ENCODE measurements at places on chromosomes 2 and 18.

GRCh38 chr2:197926673-197927072 is 122.3 kb downstream of the PLCL1 start:
- DNase-seq = no peak

DNA sequence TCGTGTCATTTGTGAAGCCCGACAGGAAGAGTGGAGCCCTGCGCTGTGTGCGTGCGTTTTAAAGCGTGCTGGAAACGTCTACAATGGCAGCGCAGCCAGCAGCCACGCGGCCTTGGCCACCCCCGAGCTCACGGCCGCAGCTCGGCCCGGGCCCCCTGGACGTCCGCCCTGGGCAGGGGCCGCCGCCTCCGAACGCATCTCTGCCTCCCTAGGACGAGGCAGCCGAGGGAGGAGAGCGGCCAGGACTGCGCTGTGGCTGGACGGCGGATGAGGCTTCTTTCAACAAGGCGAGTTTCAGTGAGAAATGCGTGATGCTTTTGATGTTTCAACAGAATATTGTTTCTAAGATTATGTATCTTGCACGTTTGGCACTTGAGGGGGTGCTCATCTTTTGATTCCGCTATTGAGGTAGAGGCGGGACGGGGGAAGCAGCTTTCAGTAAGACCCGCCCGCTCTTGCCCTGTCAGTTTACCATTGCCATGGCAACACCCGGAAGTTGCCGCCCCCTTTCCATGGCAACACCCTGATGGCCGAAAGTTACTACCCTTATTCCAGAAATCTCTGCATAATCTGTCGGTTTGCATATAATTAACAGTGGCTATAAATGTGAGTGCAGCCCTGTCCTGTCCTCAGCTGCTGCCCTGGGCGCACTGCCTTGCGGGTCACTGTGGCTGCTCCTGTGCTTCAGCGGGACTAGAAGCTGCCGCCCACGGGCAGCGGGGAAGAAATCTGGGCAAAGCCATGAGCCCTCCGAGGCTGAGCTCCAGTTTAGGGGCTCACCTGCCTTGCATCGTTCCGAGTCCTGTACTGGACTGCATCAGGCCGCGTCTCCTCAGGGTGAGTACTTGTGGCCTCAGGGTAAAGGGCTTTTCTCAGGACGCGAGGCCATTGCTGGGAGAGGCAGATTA is 38.6 kb downstream of the ADNP2 start:
- peak; percentile 46 for DNase-seq

DNA sequence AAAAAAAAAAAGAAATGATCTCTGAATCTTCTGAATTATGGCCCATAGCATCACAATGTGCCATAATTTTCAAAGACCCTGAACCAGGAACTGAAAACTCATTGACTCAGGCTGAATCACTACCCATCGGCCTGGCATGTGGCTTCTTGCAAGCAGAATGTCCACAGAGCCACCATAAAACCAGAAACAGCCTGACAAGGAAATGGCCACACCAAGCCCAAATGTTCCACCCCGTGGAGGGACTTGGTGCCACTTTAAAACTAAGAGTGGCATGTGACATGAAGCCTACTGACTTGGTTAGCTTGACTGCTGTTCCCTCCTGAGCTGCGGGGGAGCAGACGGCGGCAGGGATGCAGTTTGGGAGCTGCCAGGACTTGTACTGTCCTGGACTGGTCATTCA is 71.2 kb upstream of the RBM44 start:
- no peak for DNase-seq

DNA sequence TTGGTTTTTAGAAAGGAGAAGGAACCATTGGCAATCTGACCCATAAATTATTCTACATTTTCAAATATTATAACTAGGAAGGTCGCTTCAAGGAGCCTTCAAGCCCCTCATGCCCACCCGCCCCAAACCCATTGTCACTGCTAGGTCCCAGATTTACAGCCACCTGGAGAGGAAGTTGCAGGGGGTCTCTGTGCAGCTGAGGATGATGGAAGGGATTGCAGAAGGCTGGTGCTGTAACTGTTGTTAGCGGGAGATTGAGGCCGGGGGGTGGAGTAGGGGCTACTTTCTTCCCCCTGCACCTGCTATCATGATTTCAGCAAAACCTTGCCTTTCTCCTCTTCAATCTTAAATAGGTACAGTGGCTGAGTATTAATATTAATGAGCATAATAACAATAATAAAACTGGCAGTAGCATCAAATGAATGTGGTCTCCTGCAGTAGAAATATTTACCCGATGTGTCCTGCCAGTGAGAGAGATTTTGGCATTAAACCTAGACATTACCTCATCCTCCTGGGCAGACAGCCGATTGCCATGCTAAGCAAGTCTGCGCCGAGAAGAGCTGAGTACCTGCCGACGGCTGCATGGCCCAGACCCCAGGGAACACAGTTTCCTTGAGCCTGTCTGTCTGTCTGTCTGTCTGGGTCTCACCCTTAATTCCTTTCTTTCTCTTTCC is 225.4 kb downstream of the FAM210A start:
- DNase-seq = no peak

DNA sequence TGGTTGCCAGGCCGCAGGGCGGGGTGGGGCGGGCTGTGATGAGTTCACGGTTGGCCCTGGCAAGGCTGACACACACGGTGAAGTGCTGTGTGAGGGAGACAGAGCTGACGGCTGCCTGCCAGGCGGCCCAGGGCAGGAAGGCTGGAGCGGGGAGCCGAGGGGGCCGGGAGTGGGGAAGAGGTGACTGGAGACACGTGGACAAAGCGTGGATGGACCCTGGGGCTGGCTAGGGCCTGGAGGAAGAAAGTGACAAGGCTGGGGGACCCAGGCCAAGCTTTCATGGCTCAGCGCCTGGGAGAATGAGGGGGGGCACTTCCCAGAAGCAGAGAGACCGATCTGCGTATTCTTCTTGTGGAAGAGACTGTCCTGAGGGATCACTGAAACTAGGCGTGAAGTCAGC is 123.2 kb downstream of the DYSF start:
- no peak for DNase-seq

DNA sequence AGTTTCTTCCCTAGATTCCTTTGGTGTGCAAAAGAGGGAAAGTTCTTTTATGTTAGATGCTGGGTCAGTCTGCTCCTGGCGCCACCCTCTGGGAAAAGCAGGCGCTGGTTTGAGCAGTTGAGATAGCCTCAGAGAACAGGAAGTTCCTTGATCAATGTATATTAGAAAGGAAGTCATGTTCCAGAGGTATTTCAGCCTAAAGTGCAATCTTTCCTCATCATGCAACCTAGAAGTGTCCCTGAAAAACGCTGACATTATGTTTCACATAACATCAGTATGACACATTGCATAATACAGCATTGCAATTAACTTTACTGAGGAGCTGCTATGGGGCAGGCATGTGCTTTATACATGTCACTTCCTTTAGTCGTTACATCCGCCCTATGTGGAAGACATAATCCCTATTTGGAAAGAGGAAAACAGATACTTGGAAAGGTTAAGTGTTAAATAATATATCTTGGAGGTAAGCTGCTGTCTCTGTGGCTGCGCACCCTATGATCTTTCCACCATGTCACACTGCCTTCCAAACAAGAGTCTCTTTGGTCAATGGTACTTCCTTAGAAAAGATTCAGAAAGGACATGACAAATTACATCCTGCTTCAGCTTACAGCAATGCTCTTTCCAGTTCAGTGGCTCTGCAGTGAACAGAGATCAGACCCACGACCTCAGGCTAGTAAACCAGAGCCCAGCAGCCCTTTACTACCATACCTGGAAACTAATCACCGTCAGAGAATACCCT is 369.7 kb downstream of the RAD51AP2 start:
- DNase-seq = peak; percentile 2

GRCh38 chr2:98518101-98518500 is 73.4 kb downstream of the INPP4A start:
- no peak for DNase-seq

GRCh38 chr2:26735883-26736588 is 28.0 kb upstream of the SLC35F6 start:
- DNase-seq = no peak

GRCh38 chr2:25397777-25398176 is 56.1 kb upstream of the DNMT3A start:
- DNase-seq = no peak

DNA sequence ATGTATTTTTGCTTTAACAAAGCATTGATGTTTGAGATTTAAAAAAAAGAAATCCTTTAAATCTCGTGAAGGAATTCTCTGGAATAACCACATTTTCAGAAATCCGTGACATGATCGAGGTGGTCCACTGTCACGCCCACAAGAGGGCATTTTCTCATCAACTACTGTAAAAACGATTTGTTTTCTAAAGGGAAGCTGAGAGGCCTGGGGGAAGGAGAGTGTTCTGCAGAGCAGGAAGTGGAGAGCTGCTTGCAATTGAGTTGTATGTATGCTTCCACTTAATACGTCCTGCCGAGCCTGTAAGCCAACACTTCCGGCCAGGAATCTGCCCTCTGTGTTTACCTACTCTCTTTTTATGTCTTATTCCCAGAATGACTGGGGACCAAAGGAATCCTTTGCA is 19.4 kb downstream of the KLHL29 start:
- DNase-seq = peak; percentile 61

- no peak for DNase-seq
These were observed 73.9 kb upstream of the MC2R start for GRCh38 chr18:13989199-13989598.

GRCh38 chr18:2956056-2956455 is 56.9 kb downstream of the LPIN2 start:
- DNase-seq = no peak

GRCh38 chr2:136128905-136129304 is 11.0 kb upstream of the CXCR4 start:
- DNase-seq = no peak

DNA sequence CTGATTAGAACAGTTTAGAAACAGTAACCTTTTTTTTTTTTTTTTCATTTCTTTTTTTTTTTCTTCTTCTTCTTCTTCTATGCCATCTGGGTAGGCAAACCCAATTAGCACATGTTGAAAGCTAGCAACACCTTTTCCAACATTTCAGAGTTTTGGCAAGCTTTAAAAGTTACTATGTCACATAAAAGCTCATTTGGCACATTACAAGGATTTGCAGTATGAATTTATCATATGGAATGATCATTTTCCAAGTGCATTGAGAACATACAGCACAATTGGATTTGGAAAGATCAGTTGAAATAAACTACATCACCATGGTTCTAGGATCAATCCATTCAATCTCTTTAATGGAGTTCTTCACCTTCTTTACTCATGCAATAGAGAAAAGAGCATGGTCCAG is 847.0 kb downstream of the LRRTM4 start:
- no peak for DNase-seq

GRCh38 chr18:31112804-31113203 is 10.6 kb upstream of the DSC2 start:
- no peak for DNase-seq

DNA sequence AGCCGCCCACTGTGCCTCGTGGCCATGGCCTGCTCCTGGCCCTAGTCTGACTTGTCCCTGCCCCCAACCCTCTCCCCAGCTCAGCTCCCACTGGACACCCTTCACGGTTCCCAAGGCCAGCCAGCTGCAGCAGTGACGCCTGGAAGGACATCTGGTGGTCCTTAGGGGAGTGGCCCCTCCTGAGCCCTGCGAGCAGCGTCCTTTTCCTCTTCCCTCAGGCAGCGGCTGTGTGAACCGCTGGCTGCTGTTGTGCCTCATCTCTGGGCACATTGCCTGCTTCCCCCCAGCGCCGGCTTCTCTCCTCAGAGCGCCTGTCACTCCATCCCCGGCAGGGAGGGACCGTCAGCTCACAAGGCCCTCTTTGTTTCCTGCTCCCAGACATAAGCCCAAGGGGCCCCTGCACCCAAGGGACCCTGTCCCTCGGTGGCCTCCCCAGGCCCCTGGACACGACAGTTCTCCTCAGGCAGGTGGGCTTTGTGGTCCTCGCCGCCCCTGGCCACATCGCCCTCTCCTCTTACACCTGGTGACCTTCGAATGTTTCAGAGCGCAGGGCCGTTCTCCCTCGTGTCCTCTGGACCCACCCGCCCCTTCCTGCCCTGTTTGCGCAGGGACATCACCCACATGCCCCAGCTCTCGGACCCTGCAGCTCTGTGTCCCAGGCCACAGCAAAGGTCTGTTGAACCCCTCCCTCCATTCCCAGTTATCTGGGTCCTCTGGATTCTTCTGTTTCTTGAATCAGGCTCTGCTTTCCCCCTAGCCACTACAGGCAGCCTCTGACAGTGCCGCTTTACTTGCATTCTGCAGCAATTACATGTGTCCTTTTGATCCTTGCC is 35.8 kb downstream of the ANO7 start:
- no peak for DNase-seq

- DNase-seq = no peak
These were observed 209.8 kb upstream of the CTAGE1 start for GRCh38 chr18:22627506-22627905.

GRCh38 chr2:69741575-69742321 is at the start of gene ANXA4:
Gene ANXA4 (plus strand): TSS chr2:69742134. CDS start chr2:69781566, 39,432 bp downstream.
- DNase-seq = peak; percentile 19

DNA sequence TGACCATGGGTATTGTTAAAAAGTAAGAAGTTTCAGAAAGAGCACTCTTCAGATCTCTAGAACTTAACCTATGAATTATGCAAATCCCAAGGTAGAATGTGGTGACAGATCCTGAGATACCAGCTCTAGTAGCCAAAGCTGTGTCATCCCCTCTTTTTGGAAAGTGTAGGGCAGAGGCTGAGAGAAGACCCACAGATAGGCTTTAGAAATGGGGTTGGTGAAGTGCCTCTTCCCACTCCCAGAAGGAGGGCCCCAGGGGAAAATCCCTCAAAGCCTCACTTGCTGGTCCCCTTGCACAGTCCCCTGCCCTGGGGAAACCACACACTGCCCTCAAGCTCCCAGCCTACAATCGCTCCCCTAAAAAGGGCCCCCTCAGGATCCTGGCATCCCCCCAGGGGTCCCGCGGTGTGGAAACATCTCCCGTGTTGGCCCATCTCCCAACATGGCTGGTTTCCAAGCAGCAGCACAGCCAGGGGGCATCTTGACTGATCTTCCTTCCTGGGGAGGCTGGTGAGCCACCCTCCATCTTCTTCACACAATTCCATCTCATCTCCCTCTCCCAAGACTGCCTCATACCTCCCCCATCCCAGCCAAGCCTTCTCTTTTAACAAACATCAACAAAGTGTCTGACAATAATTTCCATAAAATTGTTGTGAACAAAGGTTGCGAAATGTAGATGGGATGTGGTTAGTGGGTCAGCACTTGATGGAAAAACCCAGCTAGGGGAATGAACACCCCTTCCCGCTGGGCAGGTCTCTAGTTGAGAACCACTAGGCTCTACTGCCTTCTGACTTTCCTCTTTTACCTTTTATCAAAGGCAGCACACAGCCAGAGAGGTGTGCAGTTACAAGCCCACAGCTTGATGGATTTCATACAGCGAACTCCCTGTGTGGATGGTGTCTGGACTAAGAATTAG is 25.1 kb downstream of the MAL start:
- no peak for DNase-seq

DNA sequence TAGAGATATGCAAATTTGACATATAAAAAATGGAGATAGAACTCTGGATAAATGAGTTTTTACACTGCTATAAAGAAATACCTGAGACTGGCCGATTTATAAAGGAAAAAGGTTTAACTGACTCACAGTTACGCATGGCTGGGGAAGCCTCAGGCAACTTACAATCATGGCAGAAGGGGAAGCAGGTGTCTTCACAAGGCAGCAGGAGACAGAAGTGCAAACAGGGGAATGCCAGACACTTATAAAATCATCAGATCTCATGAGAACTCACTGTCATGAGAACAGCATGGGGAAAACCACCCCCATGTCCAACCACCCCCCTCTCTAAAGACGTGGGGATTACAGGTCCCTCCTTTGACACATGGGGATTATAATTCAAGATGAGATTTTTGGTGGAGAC is 1540.2 kb upstream of the SLC39A10 start:
- DNase-seq = no peak
